Prostate gland (tissue), 2 donors: ENCODE measurements at places on chromosomes 13 and 19.

GRCh38 chr13:97369261-97369893 is 64.6 kb upstream of the RAP2A start:
- DNase-seq: no peak

GRCh38 chr13:48578516-48579164 is 45.8 kb upstream of the RCBTB2 start:
- DNase-seq: no peak

DNA sequence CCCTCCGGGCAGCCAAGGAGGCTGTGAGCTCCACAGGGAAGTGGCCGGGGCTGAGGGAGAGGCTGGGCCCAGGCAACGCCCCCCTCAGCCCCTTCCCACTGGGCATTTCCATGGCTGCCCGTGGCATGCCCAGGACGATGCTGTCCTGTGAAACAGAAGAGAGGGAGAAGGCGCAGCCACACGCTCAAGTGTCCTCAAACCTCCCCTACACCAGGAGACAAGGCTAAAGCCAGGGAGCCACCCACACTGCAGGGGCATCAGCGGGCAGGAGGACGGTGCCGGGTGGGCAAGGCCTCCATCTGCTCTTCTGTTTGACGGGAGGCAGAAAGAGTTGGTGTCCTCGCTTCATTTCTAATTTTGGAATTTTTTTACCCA is 14.2 kb upstream of the PROZ start:
- no peak for DNase-seq

- peak; percentile 9 for DNase-seq
Measured at GRCh38 chr13:39263033-39263432, 224.8 kb downstream of the NHLRC3 start.

- peak; percentile 17 for DNase-seq
Measured at GRCh38 chr13:24680258-24680920, at the start of gene ATP12A. TSS of gene ATP12A (plus strand) at chr13:24680408. CDS start at chr13:24680744, 336 bp downstream.

GRCh38 chr19:49860336-49861102 is 6.9 kb downstream of the PNKP start:
- DNase-seq: no peak
